H1 (cell line): ENCODE measurements at places on chromosomes 11 and 22.

- DNase-seq = no peak
These were observed 106.8 kb downstream of the CCDC83 start for GRCh38 chr11:85961930-85962363.

DNA sequence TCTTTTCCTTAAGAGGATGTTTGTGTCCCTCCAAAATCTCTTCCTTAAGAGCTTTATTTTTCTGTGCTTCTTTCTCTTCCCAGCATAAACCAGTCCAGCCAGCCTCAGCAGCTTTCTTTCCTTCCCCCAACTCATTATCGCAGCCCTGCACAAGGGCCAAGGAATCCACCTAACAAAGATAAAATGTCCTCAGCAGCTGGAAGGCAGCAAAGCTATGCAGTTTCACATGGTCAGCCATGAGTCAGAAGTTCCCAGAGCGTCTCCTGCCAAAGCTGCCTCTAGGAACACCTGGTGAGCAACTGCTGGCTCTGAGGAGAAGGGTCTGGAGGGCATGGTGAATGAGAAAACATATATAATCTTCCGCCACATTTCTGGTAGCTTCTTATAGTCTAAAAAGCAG is 45.3 kb upstream of the HMGXB4 start:
- DNase-seq = no peak

DNA sequence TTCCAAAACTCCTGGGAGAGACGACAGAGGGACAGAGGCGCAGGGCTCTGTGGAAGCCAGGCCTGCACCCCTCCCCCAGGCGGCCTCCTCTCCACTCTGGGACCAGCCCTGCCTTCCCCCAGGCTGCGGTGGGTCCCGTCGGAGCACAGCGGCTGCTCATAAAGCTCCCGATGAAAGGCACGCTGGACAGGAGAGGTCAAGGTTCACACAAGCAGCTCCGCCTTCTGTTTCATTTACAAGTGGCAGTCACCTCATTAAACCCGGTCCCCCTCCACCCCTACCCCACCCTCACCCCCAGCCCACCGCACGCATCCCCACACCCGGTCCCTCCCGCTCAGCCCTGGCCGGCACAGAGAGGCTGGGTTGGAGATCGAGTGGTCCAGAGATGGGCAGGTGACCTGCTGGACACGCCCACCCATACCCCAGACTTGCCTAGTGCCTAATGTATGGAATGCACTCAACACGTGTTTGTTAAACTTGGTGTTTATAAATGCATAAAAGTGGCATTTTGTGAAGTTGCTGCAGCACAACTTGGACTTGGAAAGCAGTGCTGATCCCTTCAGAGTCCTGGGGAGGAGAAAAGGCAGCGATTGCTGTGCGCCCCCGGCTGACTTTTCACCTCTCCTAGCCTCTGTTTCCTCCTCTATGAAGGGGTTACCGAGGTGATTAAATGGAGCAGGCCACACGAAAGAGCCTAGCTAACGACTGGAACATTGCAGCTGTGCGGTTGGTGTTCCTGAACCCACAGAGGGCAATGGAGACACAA is 26.0 kb downstream of the RPUSD4 start:
- no peak for DNase-seq

- no peak for DNase-seq
These were observed 21.2 kb upstream of the CD5 start for GRCh38 chr11:61080986-61081590.

DNA sequence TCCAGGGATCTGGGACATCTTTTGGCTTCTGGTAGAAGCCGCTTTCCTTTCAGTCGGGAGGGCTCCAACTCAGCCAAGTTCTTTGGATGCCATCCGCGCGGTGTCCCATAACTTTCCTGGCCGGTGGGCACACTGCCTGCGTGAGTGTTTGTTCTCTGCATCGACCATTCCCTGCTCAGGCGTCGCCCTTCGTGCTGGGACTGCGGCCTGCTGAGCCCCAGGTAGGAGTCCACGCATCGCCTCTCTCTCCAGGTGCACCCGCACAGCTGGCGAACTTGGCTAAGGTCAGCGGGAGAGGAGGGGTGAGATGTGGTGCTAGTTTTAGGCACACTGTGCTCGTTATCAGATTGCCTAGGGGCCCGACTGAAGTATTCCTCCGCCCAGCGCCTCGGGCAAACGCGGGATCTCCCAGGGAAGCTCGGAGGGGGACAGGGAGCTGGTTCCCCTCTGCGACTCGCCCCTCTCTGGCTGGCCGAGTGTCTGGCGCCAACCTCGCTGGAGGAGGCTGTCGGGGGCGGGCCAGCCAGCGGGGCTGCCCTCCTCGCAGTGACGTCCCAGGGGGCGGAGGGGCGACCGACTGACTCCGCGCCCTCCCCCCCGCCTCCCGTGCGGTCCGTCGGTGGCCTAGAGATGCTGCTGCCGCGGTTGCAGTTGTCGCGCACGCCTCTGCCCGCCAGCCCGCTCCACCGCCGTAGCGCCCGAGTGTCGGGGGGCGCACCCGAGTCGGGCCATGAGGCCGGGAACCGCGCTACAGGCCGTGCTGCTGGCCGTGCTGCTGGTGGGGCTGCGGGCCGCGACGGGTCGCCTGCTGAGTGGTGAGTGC is at the start of gene LAYN:
TSS of gene LAYN (plus strand) at position 607 of the 823 bp plus-strand sequence. CDS start at position 731, 124 bp downstream.
- peak; percentile 76 for DNase-seq

DNA sequence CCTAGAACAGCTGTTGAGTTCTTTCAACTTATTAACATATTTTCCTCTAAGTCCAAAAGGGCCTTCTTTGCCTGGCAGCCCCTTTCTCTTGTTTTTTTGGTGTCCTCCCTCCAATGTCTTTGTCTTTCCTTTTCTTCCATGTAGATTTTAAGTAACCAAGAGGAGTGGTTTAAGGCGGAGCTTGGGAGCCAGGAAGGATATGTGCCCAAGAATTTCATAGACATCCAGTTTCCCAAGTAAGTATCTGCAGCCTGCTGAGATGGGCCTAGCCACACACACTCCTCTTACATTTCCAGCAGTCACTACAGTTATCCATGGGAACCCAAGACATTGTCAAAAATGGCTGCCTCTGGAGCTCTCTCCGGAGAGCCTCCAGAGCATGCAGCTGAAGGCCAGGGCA is 4.5 kb upstream of the TMA7B start:
- DNase-seq = no peak

DNA sequence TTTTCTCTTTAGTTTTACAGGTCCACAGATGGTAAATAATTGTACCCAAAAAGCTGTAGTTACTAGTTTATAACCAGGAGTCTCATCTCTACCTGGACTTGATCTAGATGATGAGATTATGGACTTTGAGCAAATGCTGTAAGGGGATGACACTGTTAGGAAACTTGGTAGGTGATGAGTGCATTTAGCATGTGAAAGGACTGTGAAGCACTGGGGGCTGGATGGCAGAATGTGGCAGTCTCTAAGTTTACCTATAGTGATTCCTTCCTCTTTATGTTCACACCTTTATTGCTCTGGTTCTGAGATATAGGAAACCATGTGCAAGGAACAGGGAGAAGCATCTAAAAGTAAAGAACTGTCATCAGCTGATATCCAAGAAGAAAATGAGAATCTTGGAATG is 230.7 kb upstream of the CHORDC1 start:
- no peak for DNase-seq

DNA sequence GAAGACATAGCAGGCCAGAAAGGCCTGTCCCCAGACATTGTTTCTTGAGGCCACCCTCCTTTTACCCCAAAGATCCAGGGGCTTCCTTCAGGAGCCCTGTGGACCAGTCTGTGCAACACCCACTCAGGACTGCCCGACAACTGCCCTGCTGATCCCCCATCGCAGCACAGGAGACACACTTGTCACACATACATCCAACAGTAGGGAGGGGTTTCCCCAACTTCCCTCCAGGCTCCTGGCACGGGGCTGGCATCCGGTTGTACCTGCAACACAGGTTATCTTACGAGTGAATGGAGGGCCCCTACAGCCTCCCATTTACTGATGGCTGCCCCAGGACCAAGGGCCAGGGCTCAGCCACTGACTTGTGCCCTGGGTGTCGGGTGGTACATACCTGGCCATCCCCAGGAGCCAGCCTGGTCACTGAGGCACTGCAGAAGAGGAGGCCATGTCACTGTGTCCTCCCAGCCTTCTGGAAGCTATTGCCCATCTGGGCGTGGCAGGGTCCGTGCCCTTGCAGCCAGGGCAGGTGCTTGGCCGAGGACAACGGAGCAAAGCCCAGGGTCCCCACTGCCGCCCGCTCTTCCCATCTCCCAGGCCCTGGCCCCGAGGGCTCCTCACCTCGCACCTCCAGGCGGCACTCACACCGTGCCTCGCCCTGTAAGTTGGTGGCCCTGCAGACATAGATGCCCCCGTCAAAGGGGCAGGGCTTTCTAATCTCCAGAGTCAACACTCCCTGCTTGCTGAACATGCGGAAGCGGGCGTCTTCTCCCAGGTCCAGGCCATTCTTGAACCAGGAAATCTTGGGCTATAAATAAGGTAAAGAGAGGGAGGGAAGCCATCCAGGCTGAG is 20.8 kb downstream of the MYBPC3 start:
- DNase-seq = no peak

DNA sequence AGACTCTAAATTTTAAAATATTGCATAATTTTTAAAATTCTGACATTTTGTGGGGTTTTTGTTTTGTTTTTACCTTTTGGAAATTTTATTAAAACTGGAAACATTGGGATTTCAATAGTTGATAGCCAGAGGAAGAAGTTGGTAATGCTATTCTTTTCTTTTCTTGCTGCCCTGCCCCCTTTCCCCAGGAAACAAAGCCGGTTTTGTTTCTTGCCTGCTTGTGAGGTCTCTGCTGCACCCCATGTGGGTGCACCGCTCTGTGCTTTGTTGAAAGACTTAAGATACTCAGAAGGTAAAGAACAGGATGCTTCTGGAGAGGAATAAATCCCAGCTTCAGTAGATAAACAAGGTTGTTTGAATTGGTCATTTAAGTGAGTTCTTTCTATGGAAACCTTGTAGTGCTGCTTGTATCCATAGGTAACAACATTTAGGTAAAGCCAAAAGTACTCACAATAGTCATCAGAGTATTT is 87.5 kb downstream of the YAP1 start:
- DNase-seq = peak; percentile 57

DNA sequence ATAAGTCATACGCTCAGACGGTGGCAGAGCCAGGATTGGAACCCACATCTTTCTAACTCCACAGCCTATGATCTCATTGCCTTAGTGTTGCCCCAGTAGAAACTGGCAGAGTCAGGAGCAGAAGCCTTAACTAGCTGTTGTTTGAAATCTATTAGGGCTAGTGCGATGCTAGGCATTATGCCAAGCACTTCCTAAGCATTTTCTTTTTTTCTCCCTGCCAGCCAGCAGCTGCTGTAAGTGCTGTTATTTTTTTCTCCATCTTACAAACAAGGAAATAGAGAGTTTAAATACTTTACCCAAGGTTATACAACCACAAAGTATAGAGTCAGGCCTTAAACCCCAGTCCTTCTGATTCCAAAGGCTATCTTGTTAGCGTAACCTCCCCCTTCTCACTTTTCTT is 161.0 kb upstream of the SORL1-AS1 start:
- DNase-seq = no peak

DNA sequence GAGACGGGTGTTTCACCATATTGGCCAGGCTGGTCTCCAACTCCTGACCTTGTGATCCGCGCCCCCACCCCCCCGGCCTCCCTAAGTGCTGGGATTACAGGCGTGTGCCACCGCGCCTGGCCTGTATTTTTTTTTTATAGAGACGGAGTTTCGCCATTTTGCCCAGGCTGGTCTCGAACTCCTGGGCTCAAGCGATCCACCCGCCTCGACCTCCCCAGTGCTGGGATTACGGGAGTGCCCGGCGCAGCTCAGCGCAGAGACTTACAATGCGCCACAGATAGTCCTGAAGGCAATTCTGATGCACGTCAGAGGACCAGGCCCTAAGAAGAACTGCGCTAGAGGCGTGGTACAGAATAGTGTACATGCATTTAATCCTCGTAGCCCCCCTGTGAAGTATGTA is 587 bp upstream of the VPS51 start:
- no peak for DNase-seq

DNA sequence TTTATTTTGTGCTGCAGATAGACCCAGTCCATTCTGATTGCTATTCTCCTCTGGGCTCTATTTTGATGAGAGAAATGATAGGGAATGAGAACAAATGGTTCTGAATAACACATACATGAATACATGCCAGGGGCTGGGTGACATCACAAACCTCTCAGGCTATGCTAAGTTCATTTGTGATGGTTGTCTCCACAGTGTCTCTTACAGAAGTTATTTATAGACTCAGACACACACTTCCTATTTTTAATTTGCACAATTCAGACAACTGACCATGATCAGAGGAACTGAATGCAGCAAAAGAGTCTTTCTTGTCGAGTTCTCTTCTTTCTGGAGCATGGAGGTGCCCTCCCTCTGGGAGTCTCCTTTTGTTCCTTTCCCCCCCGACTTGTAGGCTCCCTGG is 991.7 kb downstream of the OPCML start:
- DNase-seq = no peak

- no peak for DNase-seq
These were observed 2.6 kb upstream of the SART1 start for GRCh38 chr11:65958774-65959420.

GRCh38 chr11:116598556-116598955 is 174.2 kb downstream of the BUD13 start:
- no peak for DNase-seq

DNA sequence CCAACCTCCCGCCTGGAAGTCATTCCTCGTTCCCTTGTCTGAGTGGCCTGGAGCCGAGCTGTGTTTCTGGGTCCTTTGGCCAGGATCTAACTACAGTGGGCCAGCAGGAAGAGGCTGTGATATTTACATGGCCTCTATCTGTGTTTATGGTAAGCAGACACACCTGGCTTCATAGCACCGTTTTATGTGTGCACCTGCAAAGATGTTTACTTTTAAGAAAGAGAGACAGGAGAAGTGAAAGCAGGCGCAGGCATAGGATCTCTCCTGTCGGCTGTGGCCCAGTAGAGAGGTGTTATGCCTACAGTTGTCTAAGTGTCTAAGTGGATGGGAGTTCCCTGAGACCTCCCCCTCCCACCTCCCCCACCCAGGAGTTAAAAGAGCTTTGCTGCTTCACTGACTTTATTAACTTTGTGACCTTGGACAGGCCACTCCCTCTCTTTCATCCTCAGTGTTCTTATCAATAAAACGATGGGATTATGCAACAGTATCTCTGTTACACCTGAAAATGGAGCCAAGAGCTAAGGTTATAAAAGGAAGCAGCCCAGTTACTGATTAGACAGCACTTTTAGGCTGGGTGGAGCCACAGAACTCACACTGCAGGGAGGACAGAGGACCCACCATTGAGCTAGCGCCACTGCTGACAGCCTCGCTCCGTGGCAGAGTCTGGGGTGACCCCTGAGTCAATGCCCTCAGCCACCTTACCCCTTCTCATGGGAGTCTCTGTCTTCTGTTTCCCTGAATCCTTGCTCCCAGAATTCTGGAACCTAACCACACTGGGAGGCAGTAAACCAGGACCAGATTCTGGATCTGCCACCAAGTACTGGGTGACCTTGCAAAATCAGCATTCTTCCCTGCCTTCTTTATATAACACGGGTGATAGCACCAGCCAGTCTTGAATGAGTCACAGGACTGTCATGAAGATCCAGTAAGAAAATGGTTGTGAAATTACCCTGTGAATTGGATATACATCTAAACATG is 22.0 kb downstream of the ST14 start:
- DNase-seq = no peak

GRCh38 chr11:45209000-45209879 is 62.8 kb downstream of the PRDM11 start:
- DNase-seq = no peak
